ENCODE measurements at places on chromosomes 7 and 10.

- no peak for DNase-seq
These were observed 587.5 kb downstream of the PTPRN2 start for GRCh38 chr7:158000160-158000559.

GRCh38 chr7:7816084-7816483, 97.7 kb upstream of the RPA3 start:
- no peak for DNase-seq

DNA sequence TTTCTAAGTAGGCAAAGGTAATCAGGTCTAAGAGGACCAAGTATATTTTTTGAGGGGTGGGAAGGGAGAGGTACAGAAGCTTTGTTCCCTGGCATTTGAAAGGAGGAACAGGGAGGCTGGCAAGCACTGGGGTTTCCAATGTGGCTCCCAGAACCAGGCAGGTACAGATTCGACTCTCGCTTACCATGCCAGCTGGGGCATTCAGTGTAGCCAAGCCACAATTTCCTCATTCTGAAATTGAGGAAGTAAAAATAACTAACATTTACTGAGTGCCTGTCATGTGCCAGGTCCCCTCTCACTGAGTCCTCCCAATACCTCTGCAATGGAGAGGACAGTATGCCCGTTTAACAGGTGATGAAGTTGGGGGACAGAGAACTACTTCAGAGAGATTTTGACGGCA, 45.9 kb upstream of the BET1 start:
- DNase-seq: no peak

DNA sequence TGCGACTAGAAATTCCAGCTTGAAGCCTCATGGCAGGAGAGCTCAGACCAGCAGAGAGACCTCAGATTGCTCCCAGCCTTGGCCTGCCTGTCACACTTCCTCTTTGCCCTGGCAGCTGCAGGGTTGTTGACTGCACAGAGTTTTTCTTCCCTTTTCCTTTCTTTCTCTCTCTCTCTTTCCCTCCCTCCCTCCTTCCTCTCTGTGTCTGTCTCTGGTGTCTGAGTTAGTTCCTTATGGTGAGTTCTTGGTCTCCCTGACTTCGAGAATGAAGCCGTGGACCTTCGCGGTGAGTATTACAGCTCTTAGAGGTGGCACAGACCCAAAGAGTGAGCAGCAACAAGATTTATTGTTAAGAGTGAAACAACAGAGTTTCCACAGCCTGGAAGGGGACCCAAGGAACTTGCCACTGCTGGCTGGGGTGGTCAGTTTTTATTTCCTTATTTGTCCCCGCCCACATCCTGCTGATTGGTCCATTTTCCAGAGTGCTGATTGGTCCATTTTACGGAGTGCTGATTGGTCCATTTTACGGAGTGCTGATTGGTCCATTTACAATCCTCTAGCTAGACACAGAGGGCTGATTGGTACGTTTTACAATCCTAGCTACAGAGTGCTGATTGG, 266.3 kb downstream of the RPS24 start:
- DNase-seq: no peak

DNA sequence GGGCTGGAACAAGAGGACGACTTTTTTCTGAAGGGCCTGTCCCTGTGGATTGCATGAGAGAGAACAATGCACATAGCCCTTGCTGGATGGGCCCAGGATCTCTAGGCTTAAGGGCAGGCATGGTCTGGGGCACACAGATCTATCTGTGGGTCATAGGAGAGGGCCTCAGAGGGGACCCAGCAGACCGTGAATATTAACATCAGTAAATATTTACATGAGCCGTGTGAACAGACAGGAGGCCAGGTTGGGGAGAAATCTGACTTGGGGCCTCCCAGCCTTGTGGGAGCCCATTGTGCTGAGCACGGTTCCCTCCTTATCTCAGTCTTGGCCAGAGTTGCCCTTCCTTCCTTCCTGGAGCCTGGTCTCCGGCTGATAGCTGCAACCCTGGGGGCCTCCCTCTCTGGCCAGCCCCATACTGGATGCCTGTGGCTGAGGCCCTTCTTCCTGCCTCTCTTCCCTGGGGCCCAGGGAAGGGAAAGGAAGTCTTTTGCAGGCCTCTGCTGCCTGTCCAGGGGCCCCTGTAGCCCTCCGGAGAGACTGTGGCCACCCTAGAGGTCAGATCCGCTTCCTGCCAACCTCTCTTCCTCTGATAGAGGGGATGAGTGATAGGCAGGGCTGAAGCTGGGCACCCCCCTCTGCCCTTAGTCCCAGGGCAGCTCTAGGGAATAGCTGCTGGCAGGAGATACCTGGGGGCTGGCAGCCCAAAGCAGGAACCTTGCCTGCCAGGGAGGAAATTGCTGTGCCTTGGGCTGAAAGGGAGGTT, 44.5 kb upstream of the TRIM8 start:
- DNase-seq: no peak

DNA sequence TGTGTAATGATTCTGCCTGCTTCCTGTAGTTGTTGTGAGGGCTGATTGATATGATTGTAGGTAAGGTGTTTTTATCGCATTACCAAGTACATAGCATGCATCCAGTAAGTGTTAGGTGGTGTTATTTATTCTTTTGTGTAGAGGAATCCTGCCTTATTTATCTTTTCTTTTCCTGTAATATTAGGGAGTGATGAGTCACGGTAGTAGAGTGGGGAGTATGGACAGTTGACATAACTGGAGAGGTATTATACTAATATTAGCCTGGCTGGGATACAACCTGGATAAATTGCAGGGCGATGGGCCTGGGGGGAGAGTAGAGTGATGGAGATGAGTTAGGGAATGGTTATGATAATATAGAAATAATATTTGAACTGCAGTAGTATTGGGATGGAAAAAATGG, 9.8 kb downstream of the SDK1 start:
- no peak for DNase-seq

- no peak for DNase-seq
These were observed 14.3 kb upstream of the ARHGAP12 start for GRCh38 chr10:31942892-31943291.

All from A673 (cell line).